Stimulated activated CD8-positive, alpha-beta memory T cell treated with anti-CD3 and anti-CD28 coated beads, Interleukin-15, amount 100 ng/mL, for 48 hours (primary cell): ENCODE measurements at places on chromosomes 7 and 10.

- DNase-seq: no peak
Measured at GRCh38 chr7:93119191-93119905, 1.6 kb upstream of the SAMD9 start.

DNA sequence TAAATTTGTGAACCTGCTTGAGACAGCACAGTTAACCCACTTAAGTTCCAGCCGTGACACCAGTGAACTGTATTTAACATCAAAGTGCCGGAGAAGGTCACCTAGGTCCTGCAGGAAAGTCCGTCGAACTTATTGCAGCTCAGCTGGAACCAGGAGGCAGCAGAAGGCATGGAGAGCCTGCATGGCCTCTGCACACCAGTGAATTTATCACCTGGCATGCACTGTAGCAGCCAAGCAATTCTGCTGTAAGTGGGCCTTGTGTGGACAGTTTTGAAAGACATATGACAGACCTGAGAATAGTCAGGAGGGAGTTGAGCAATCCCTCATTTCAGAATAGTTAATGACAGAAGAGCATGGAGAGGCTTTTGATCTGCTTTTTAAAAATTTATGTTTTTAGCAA, 108.8 kb downstream of the PLXDC2 start:
- no peak for DNase-seq

DNA sequence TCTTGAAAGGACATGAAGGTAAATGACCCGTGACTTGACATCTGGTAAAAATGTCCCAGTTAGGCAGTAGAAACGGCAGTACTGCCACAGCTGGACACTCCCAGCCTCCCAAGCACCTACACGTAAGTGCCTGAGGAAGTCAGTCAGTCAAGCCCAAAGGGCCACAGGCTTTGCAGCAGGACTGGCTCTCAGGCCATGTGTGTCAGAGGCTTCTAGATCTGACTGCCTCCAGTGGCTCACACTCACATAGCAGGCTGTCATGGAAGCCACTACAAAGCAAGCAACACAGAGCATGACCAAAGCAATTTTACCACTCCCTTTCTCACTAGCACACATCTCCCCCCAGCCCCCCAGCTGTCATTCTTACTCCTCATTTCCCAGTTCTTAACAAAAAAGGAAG, 17.8 kb upstream of the CCNJ start:
- DNase-seq: no peak

GRCh38 chr7:40186586-40186985, 51.8 kb downstream of the SUGCT start:
- no peak for DNase-seq

DNA sequence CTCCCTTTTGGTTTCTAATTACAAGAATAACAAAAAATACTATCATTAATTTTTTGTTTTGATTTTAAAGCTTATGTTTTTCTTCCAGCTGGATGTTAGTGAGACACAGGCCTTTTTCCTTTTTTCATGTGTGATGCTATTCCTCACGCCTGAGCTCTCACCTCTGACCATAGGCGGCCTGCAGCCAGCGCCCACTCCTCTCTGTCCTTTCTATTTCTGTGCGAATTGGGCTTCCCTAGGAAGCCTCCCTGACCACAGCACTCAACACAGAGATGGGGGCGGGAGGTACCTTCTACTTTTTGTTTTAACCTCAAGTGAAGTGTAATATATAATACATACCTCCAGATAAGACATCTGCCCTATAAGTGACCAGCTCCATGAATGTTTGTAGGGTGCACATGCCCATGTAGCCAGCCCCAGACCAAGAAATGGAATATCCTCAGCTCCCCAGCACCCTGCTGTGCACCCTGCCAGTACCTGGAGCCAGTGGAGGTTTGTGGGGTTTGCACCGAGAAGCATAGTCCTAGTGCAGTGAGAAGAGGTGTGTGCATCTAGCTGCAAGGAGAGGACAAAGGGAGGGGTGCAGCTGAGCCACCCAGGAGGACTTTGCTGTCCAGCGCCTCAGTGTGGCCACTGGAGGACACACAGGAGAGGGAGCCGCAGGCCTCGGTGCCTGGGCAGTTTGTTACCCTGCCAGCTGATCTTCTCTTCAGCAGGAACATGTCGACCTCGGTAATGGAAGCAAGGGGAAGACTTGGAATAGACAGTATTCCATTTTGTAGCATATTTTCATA, 38.5 kb downstream of the BNIP3 start:
- no peak for DNase-seq

- DNase-seq: peak; percentile 34
Measured at GRCh38 chr10:79400146-79401004, 45.0 kb downstream of the ZCCHC24 start.
